ENCODE measurements at places on chromosomes 7 and 10. TPM values are rescaled to one million over a fixed set of nuclear protein-coding genes. Genes with fewer than 3 reads are reported as not detected.

Gene CYP26A1
- total RNA-seq: 0.52 TPM

Gene LAMB1
- 195 TPM for total RNA-seq

Gene CCDC3
- total RNA-seq: 13.0 TPM

Gene SLC39A12
- total RNA-seq: under 0.01 TPM

Gene GIMAP2
- 9.4 TPM for total RNA-seq

All from skeletal muscle tissue (tissue), 5 donors.